Activated naive CD4-positive, alpha-beta T cell treated with anti-CD3 and anti-CD28 coated beads, Interleukin-2, amount 50 U/mL, for 72 hours (primary cell): ENCODE measurements at places on chromosomes 4 and X.

GRCh38 chr4:145830699-145831098 lies 107.9 kb downstream of the ZNF827 start:
- DNase-seq: no peak

- DNase-seq: no peak
Measured at GRCh38 chr4:185755451-185755850, 56.5 kb downstream of the SORBS2 start.

DNA sequence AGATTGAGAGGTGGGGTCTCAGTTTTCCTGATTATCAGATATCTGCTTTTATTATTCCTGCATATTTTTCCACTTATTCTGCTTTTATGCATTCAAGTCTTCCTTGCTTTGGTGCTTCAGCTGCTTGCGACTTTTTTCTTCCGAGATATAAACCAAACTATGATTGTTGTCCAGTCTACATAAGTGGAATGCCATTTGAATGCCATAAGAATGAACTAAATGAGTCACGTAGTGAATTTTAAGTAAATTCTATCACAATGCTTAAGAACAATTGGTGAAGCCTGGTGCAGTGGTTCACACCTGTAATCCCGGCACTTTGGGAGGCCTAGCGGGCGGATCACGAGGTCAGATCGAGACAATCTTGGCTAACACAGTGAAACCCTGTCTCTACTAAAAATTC lies 189.1 kb downstream of the PCDH18 start:
- no peak for DNase-seq

DNA sequence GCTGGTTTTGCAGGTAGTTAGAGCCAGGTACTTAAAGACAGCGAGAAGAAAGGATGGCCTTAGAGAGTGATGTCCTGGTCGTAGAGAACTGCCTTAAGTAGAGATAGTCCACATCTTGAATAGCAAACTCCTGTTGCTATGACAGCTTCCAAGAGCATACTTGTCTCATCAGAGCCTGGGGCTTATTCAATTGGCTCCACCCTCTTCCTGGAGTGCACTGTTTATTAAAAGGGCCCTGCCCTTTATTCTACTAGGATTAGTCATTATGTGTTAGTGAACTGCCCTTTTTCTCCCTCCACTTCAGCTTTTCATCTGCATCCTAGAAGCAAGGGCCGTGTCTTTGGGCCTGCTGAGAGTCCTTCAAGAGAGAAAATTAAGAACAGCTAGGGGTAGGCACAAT lies 94.5 kb upstream of the EOLA2 start:
- DNase-seq: no peak

GRCh38 chr4:150264595-150265161 lies 186.4 kb downstream of the DCLK2 start:
- DNase-seq: no peak

GRCh38 chrX:80022363-80023031 lies 7.9 kb downstream of the TBX22 start:
- DNase-seq: no peak

- DNase-seq: no peak
Measured at GRCh38 chr4:125390727-125391126, 76.0 kb downstream of the FAT4 start.

GRCh38 chr4:187309456-187309855 lies 585.8 kb upstream of the FAT1 start:
- DNase-seq: no peak

DNA sequence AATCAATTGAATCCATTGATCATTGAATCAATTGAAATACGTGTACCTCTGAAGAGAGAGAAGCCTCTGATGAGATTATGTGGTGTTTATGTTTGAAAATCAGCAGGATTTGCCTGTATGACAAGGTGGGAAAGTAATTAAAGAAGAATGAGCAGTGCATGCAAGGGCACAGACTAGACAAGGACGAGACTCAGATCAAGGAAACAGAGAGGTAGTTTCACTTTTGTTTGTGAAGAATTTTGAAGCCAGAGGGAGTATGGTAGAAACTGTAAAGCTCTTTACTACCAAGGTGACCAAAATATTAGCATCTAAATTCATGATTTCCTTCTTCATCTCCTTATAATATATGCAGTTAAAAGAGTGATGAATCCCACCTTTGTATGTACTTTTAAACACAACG lies 1830.0 kb upstream of the IGFBP7 start:
- no peak for DNase-seq

DNA sequence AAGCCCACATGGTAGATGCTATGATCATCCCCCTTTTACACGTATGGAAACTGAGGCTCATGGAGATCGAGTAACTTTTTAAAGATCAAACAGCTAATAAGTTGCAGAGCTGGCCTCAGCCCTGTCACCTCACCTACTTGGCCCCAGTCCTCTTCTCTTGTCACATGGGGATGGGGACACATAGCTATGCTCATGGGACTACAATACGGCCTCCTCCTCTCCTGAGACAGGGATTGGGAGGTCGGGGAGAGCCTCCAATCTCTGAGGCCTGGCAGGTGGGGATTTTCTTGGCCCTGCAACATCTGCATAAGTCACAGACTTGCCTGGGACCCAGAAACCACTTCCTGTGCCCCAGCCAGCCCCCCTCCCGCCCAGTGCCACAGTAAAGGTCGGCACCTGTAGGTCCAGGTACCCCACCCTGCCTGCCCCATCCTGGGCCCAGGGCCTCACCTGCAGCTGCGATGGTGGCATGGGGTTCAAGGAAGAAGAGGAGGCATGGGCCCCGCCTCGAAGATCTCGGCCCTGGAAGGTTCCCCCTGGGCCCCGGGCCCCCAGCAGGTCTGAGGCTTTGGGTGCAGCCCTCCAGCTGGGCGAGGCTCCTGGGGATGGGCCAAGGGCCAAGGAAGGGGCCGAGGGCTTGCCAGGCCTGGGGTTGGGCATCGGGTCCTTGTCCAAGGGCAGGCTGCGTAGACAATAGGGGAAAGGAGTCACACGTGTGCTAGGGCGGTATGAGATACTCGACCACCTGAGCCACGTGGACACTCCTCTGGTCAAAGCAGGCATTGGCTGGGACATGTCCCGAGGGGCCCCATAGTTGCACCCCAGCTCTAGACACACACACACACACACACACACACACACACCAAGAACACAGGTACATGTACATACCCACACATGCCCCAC lies 6.4 kb downstream of the FOXP3 start:
- no peak for DNase-seq

- no peak for DNase-seq
Measured at GRCh38 chr4:8225706-8226443, 26.8 kb downstream of the SH3TC1 start.

DNA sequence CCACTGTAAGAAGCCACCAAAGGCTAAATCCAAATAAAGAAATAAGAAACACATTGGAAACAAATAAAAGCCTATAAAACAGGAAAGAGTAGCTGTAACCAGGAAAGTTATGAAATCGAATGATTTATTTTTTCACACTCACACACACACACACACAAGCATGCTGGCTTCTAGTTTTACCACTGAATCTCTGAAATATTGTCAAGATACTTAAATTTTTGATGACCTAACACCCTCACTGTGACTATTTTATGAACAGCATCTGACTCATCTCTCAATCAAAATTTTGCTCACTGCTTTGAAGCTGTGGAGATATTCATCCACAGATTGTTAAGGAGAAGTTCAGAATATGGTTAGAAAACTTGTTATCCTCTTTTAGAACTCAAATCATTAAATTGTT lies 13.9 kb upstream of the GABRB1 start:
- no peak for DNase-seq

GRCh38 chr4:146098978-146099377 lies 76.5 kb upstream of the LSM6 start:
- DNase-seq: no peak

DNA sequence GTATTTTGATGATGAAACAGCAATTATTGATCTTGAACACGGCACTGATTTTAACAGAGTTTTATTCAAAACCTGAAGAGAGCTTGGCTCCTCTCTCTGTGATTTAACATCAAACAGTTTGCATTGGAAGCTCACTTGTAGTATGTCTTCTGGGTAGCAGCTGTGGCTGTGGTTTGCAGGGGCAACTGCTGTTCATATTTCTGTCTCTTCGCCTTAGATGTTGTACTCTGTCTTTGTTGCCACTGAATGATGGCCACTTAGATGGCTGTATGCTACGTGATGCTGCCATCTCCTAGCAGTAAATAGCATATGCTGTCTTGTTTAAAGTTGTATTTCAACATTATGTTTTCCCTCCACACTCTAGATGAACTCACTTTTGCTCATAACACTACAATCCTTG lies 1743.0 kb upstream of the TENM3 start:
- DNase-seq: no peak

GRCh38 chrX:103201041-103201440 lies 13.9 kb upstream of the BEX4 start:
- DNase-seq: no peak

- DNase-seq: no peak
Measured at GRCh38 chr4:123244137-123244536, 152.5 kb upstream of the SPRY1 start.

DNA sequence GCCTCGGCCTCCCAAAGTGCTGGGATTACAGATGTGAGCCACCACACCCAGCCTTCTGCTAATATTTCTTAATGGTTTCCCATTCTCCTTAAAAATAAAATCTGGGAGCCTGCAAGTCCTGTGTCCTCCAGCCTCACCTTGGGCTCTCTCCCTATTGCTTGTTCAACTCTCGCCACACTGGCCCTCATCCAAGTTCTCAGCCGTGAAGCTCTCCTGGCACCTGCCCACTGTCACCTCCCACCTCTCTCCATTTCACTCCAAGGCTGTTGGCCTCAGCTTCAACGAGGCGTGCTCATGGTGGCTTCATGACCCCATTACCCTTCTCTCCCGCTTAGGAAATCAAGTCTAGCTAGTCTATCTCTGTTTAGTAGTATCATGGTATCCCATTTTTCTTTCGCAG lies 9.5 kb upstream of the ETNPPL start:
- no peak for DNase-seq

DNA sequence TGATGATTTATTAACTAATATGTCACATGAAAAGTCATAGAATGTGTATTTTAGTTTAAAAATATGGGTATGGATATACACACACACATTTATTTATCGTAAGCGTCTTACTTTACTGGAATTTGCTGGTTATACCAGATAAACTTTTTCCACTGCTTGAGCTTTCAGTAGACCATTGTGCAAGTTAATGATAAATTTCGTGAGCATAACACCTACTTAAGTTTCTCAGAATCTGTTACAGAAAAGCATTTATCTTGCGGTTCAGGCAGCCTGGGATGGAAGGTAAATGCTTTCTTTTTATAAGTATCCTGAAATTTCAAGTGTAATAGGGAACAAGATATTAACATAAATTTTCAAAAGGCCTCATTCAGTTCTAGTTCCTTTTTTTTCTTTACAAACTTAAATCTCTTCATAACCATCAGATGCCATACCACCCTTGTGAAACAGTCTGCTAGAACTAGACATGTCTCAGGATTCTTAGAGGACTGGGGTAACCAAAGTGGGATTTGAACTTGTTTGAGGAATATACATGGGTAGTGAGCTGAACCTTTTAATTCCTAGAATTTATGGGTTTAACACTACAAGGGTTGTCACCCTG lies 27.7 kb downstream of the ATP7A start:
- no peak for DNase-seq

GRCh38 chr4:80090090-80090489 lies 17.1 kb upstream of the ANTXR2 start:
- no peak for DNase-seq

- DNase-seq: no peak
Measured at GRCh38 chr4:127103681-127104115, 529.1 kb upstream of the INTU start.

DNA sequence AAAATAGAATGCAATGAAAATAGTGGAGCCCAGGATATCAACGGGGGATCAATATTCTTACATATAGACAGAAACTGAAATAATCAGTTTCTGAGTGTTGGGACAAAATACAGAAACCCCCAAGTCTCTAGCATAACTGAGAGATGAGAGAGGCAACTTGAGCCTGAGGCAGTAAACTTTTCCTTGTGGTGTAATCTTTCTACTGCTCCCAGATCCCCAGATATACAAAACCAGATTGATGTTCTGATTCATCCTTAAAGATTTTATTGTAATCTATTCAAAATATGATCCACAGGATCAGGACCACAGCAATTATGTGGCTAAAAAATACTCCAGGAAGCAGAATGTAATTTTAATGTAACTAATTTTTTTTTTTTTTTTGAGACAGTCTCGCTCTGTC lies 2282.6 kb downstream of the ARAP2 start:
- DNase-seq: no peak
